ENCODE measurements at places on chromosomes 7 and 10.

GRCh38 chr7:135714534-135715009 is 13.4 kb downstream of the SLC13A4 start:
- DNase-seq: no peak

DNA sequence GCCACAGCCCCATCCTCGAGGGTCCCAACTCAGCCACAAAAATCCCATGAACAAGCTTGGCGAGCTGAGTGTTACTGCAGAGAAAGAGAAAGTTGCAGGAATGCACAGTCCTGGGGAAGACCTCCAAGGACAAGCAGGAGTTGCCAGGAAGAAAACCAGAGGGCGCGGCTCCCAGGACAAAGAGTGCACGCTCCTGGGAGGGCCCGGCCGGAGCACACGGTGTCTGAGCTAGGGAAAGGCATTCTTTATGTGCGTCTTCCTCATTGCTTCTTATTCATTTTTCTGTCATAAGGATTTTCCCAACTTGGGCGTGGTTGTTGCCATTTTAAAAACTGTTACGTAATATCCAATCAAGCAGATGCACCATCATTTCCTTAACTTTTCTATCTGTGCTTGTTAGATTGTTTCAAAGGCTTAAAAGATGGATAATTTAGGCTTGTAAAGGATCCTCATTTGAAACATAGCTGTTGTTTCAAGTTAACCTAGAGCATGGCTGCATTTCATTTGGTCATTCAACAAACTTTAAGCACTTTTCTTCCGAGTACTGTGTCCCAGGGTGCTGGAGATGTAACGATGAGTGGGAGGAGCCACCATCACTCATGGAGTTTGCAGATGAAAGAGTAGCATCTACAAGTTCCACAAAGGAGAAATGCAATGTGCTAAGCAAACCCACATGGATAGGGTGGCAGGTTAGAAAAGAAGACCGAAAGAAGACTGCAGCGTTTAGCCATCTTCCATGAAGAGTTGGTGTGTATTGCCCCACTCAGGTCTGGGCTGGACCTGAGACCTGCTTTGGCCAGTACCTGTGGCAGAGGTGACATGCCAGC is 5.6 kb upstream of the CNPY1 start:
- DNase-seq: no peak

DNA sequence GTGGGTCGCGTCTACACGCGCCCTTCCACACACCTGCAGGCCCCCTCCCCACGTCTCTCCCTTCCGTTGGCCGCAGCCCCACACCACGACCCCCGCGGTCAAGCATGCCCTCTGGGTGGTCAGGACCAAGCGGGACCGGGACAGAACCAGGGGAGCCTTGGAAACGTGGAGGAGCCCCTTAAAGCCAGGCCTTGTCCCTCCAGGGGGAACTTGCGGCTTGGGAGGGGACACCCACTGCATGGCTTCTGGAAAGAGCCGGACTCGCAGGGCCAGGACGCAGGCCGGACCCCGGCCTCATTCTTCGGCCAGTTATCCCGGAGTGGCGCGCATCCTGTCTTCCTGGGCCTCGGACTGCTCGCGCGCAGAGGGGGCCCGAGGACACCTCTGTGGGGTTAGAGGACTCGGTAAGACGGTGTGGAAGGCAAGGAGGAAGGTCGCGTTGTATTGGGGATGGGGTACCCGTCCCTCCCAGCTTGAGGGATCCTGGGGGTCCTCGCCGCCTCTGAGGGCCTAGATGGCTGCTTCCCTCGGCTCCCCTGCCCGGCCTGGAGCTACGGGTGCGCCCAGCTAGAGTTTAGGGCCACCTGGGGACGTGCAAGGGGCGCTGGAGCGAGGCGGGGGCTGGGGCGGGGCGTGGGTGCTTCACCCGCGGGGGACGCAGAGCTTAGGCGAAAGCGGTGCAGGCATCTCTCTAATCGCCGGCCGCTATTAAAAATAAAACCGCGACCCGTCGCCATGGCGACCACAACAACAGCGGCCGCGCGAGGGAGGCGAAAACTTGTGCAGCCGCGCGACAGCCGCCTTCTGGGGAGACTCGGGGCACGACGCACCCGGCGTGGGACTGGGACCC is 1.8 kb upstream of the PDGFA start:
- DNase-seq: peak; percentile 38

DNA sequence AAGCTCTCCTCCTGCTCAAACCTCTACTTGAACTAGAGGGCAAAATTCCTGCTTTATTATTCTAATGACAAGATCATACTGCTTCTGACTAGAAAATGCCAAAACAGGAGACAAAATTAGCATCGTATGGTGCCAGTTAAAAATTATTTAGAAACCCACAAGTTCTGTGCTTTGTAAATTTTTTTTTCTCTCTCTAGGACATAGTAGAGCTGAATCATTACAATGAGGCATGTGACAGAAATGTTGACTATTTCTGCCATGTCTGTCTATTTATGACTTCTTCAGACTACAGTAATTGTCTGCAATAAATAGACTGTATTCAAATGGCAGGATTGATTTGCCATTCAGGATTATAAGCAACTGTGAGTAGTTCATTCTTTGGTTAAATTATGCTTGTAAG is 335.8 kb downstream of the PRPF18 start:
- DNase-seq: no peak

DNA sequence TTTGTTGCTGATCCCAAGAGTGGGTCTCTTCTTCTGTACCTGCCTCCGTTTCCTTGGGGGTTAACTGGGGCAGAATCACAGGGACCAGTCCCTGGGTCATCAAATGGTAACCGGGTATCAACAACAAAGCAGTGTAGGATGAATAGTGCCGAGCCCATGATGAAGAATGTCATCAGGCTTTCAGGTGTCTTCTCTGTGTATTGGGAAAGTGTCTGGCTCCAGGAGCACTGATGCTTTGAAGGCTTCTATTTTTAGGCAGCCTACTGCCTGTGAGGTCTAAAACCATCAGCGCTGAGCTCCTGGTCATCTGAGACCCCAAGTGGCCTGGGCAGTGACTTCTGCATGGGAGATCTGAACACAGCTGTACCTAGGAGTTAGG is 48.2 kb upstream of the SHH start:
- DNase-seq: no peak

DNA sequence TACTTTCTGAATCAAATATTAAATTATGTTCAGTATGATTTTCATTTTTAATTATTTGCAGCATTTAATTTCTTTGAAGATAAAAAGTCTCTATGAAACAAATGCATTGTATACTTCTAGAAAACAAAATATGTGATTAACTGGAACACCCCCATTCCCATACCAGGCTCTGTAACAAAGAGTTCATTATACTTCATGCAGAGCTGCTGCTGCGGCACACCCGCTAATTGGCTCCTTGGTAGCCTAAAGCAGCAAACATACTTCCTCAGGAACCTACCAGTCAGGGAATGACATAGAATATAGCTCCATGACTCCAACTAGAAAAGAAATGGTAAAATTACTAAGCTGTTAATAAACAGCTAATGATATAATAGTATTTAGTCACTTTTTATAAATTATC is 19.3 kb downstream of the RAB11FIP2 start:
- no peak for DNase-seq

GRCh38 chr10:132170561-132171361 is 16.0 kb upstream of the DPYSL4 start:
- no peak for DNase-seq

DNA sequence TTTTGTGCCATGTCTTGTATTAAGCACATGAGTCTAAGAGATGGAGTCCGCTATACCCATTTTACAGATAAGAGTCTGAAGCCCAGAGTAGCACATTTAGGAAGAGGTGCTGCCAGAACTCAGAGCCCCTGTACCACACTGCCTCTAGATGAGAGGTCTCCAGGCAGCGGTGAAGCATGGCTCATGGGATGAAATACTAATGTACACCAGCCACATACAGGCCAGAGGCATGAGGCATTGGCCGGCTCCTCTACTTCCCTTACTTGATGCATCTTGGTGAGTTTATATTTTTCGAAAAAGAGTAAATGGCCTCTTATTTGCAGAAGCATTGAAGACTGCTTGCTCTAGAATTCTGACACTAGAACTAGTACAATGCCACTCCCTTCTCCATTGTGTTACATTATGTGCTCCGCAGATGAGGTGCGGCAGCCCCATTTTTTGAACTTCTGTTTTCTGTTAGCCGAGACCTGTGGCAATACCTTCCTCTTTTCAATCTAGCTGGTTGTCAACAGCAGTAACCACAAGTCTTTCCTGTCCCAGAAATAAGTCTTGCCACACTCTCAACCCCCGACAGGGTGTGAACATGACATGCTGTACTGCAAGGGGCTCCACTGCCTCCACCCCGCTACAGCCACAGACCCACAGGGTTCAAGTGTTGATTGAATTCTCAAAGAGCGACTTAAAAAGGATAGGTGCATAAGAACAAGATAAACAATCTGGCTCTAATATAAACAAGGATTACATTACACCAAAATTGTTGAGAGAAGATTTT is 145.3 kb downstream of the CELF2 start:
- peak; percentile 93 for DNase-seq

DNA sequence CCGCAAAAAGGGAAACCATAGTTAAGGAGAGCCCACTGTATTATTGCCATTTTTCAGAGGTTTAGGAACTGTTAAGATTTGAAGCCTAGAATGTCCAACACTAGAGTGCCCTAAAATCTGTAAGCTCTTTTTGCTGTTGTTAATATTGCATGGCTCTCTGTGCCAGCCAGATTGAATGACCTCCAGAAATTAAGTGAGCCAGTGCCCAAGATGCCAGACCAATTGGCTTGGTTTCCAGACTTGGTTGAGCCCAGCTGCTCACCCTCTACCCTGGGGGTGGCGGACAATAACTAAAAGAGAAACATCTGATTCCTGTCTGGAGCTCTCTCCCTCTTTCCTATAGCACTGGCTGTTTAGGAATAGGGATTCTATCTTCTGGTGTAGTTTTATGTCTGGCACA is 340.1 kb downstream of the PHF14 start:
- no peak for DNase-seq

DNA sequence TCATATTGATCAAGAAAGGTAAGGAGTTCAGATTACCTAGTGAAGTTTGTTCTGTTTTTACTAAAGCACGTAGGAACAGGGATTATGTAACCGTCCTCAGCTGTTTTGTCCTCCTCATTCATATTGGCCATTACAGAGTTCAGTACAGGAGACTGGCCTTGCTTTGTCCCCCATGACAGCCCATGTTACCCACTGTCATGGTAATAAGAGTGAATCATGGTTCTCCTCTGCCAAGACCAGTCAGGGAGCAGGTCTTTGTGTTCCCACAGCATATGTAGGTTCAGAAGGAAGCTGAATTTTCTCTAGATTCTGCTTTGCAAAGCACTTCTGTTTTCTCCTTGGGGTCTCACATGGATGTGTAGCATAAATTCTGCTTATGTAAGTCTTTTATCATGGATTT is 106.2 kb upstream of the GPR141 start:
- DNase-seq: no peak

- DNase-seq: no peak
Measured at GRCh38 chr7:101651112-101651511, 22.0 kb upstream of the MYL10 start.

Measured in CD4-positive, alpha-beta T cell treated with Interleukin-12 subunit alpha and Interleukin-12 subunit beta, for 1 hour (primary cell).